ENCODE measurements at places on chromosomes 2 and 18.

DNA sequence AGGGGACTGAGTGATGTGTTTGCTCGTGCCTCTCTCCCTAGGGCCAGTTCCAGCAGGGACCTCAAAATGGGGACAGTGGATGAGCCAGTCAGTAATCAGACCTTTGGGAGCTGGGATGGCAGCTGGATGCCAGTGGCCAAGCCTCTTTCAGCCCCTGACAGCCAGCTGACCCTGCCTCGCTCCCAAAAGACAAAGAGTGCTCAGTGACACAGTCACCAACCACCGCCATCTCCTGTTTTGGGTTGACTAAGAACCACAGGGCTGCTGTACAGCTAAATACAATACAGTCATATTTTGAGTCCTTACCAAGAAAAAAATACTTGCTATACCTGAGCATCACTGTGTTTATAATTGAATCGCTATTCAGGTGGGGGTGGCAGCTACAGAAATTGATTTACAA lies 75.7 kb downstream of the POU3F3 start:
- DNase-seq = no peak

GRCh38 chr2:161839926-161840325 lies 215.7 kb downstream of the SLC4A10 start:
- DNase-seq = no peak

DNA sequence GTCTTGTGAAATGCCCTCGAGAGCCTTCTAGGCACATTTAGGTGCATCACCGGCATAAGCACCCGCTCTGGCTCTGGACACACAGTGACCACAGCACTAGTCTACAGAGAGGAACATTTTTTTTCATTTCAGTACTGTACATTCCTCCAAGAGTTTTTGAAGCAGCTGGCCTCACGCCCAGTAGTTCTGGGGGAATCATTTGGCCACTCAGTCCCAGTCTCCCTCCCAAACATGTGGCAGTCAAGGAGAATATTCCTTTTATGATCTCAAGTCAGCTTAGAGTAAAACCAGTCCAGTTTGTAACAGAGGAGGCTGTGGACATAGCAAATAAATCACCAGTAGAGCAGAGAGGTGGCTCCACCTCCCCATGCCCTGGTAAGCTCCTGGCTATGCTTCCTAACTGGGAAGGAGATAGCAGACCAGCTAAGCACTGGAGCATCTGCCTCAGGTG lies 48.1 kb downstream of the KCNE4 start:
- DNase-seq = no peak

DNA sequence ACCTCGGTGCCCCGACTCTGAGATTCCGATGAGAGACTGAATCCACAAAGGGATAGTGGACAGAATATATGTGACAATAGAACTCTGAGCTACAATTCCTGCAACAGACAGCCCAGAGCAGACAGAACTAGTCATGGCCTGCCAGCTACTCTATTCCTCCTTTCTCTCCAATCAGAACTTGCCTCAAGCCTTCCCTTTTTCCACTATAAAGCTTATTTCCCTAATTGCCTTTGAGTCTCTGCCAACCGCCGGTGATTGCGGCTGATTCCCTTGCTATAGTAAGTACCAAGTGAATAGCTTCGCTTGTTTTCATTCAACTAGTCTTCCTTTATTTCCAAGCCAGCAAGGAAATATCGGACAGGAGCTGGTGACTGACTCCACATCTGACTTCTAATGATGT lies 96.8 kb downstream of the DSC3 start:
- DNase-seq = no peak

GRCh38 chr2:200411831-200412230 lies 98.0 kb downstream of the KCTD18 start:
- DNase-seq = no peak

DNA sequence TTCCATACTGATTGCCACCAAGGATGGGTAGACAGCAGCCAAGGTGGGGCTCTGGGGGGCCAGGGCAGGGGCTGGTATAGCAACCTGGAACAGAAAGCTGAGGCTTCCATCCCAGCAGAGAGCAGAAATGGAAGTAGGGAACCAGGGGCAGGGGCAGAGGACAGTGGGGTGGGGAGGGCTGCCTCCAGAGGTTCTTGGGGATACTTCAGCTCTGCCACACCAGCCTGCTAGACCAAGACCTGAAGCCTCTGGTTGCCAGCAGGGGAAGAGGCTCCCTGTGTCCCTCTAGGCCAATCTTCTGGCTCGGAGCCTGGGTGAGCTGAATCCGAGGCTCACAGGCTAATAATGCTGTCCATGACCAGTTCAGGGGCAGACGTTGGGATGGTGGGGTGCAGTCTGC lies 329.0 kb downstream of the DYSF start:
- no peak for DNase-seq

DNA sequence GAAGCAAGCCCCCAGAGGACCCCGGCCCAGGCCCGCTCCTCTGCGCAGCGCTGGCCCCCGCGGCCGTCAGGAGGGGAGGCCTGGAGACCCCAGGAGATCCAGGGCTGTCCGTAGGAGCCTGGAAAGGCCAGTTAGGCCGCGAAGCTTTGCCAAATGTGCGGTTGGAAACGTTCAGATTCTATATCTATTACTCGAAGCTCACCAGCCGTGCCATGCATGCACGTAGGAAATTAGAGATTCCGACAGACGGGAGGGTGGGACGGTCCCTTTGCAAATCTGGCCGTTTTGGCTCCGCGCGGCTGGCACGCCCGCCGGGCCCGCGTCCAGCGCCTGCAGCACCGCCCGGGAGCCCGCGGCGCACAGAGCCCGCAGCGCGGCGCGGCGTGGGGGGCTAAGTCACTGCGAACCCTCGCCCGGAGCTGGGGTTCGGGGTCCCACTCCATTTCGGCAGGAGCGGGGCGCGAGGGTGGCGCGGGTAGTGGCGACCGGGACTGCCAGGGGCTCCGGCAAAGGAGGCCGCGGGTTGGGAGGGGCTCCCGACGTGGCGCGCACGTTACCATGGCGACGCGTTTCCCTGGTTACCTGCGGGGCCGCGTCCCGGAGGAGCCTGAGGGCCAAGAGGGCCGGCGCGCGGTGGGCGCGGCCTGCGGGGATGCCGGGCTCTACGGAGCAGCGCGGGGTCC lies 488.6 kb upstream of the SMIM21 start:
- DNase-seq = no peak

GRCh38 chr2:38440655-38441054 lies 63.6 kb upstream of the ATL2 start:
- no peak for DNase-seq

DNA sequence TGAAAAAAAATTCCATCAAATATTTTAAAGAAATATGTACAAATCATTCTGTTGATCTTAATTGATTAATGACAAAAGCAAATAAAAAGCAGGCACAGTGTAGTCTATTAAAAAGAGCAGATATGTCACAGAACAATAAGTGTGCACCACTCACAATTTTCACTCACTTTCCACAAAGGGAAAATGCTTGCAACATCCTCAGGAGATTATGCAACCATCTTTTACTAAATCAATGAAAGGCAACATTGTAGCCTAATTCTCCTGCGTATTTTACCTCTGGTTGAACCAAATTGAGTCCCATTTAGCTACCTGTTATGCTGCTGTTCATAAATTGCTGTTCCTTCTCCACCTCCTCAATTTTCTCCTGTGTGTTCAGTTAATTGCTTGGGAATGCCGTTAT lies 1346.8 kb upstream of the PIK3C3 start:
- DNase-seq = no peak

GRCh38 chr18:35672897-35673296 lies 91.4 kb downstream of the GALNT1 start:
- DNase-seq = no peak

GRCh38 chr2:39062320-39062719 lies 58.5 kb downstream of the SOS1 start:
- DNase-seq = no peak

DNA sequence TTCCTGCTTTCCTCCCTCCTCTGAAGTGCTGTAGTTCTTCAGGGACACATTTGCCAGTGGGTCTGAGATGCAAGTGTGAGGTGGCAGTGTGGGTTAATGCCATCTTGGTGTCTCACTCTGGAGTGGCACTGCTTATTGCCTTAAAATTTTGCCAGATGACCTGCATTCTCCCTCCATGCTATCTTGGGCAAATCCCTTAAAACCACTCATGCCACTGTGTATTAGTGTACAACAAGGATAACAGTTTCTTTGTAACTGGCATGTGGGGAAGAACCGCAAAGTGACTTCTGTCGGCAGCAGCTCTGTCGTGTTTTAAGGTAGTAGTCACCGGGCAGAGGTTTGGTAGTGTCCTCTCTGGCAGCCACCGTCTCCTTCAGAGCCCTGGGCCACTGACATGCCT lies 124.2 kb downstream of the NEDD4L start:
- DNase-seq = no peak

GRCh38 chr2:189249901-189250300 lies 70.3 kb upstream of the COL5A2 start:
- DNase-seq = no peak

GRCh38 chr2:230742781-230743180 lies 30.1 kb downstream of the CAB39 start:
- no peak for DNase-seq

All from activated naive CD4-positive, alpha-beta T cell (primary cell).